COLO829 (cell line): ENCODE measurements at places on chromosomes 12 and 14.

GRCh38 chr14:93619176-93619793 lies 169.0 kb downstream of the PRIMA1 start:
- peak; percentile 31 for DNase-seq

- no peak for DNase-seq
These were observed 112.3 kb upstream of the DNM1L start for GRCh38 chr12:32566663-32567295.

GRCh38 chr14:24108336-24108874 lies 6.2 kb upstream of the DCAF11 start:
- DNase-seq = no peak

- DNase-seq = no peak
These were observed 35.4 kb downstream of the TAOK3 start for GRCh38 chr12:118337194-118337838.

- DNase-seq = no peak
These were observed 387.0 kb upstream of the FLRT2 start for GRCh38 chr14:85142982-85143381.

DNA sequence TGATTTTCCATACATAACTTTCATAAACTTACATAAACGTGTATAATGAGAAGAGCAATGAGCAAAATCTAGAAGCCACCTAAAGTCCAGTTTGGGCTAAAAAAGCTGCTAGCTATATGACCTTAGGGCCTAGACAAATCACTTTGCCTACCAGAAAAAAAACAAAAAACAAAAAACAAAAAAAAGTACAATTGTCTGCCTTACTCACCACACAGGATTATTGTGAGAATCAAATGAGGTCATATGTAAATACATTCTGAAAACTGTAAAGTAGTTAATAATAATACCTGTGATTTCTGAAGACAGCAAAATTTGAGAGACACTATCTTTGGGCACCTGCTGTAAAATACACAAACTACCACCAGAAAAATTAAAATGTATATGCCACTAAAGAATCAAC lies 4.2 kb downstream of the ATP2B1 start:
- DNase-seq = no peak

DNA sequence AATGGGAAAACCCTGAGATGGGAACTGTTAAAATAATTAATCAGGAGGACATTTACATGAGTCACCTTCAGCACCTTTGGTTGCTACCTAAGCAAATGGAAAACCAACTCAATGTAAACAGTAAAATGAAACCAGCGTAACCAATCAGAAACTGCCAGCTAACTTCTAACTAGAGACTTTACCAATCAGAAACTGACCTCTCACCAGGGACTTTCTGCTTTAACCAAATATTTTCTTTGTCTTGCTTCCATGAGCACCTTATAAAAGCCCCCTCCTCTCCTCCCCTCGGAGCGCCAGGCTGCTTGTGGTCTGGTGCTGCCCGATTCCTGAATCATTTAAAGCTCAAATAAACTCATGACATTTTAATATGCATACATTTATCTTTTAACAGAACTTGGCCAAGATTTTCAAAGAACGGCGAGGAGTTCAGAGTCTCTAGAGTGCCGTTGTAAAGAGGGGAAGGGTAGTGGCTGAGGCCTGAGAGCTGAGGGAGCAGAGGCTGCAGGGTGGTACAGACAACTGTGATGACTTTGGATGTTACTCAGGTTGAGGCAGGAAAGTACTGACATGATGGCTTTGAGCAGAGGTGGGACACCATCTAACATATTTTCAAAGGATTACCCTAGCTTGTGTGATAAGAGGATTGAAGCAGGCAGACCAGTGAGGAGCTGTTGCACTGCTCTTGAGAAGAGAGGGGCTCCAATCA lies 183.6 kb downstream of the CRADD start:
- DNase-seq = no peak

- DNase-seq = peak; percentile 64
These were observed 79.6 kb downstream of the EXOC5 start for GRCh38 chr14:57189070-57189469.

DNA sequence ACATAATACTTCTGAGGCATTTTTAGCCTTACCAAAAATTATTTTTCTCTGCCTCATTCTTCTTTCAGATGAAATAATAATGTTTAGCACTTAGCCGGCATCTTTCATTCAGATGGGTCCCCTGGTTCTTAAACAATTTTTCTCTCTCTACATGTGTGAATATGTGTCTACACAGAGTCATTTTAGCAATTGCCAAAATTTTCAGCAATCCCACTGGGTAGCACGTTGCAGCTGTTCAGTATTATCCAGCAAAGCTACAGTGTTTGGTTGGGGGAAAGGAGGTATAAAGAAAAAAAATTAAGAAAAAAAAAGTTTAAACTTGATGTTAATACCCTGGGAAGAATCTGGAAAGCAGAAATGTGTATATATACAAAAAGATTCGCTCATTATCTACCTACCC lies 160.5 kb upstream of the TRHDE start:
- DNase-seq = no peak

DNA sequence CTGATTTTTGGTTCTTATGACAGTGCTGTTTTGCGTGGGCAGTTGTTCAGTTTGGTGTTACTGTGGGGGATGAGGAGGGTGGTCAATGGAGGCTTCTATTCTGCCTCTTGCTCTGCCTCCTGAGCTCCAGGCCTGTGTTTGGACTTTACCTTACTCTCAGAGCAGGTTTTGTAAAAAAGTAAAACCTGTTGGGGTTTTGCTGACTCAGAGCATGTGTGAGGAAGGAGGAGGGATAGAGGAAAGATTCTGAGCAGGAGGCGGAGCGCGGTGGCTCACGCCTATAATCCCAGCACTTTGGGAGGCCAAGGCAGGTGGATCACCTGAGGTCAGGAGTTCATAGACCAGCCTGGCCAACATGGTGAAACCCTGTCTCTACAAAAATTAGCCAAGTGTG lies 6.7 kb downstream of the A2ML1 start:
- DNase-seq = no peak

DNA sequence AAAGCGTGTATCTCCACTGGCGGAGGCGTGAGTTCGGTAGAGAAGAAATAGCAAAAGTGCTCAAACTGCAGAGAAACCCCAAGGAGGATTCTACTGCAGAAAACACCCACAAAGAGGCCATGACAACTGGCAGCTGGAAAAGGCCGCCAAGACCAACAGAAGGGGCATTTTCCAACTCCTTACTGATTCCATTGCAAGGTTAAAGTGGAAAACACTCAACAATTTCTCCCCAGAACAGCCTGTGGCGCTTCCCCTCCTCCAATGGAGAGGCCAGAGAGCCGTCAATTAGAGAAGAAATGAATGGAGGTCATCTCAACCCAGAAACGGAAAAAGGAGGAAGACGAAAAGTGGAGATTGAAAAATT lies 618 bp upstream of the ANKRD52 start:
- DNase-seq = no peak

GRCh38 chr12:7758766-7759140 lies 6.3 kb upstream of the NANOGNB start:
- no peak for DNase-seq

- DNase-seq = no peak
These were observed 60.3 kb downstream of the ATP2B1 start for GRCh38 chr12:89648211-89648930.

- no peak for DNase-seq
These were observed 15.3 kb upstream of the DGLUCY start for GRCh38 chr14:91098591-91098990.

DNA sequence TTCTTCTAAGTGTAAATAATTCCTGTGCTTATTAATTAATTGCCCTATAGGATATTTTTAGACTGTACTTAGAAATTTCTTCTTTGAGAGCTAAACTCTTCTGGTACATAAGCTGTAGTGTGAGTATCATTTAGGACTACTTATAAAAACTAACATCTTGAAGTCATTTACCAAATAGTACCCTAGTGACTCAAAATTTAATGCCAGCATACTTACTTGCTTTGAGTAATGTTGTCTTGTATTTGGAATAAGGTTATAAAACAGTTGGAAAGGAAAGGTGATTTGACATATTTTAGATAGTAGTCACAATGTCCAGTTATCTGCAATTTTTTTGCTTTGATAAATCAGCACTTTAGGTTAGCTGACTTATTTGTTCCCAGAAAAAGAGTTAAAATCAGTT lies 39.1 kb downstream of the SPATA7 start:
- DNase-seq = no peak

GRCh38 chr12:2649201-2650030 lies 145.4 kb upstream of the FKBP4 start:
- DNase-seq = no peak

GRCh38 chr14:67423424-67423823 lies 11.5 kb upstream of the PLEK2 start:
- no peak for DNase-seq

- no peak for DNase-seq
These were observed 27.2 kb upstream of the AP4S1 start for GRCh38 chr14:30998100-30998706.

DNA sequence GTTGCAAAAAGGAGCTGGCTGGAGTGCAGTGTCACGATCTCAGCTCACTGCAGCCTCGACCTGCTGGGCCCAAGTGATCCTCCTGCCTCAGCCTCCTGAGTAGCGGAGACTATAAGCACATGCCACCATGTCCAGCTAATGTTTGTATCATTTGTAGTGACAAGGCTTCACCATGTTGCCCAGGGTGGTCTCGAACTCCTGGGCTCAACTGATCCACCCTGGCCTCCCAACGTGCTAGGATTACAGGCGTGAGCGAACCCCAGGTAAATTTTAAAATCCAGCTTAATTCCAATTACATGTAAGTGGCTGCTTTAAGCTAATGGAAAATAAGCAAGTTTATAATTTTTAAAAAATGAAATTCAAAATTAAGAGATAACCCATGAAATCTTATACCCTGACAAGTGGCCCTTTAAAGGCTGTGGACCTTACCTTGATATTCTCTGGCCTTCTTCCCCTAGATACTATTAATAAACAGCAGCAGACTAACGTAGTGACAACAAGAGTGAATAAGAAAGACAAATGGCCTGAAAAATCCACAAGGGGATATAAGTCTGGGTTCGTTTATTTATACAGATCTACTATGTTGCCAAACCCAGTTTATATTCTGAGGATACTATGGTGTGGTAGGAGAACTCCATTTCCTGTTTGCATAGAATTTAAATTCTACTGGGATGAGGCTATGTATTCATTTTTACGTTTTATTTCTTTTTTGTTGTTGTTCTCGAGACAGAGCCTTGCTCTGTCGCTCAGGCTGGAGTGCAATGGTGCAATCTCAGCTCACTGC lies 25.6 kb upstream of the SLC2A3 start:
- no peak for DNase-seq

DNA sequence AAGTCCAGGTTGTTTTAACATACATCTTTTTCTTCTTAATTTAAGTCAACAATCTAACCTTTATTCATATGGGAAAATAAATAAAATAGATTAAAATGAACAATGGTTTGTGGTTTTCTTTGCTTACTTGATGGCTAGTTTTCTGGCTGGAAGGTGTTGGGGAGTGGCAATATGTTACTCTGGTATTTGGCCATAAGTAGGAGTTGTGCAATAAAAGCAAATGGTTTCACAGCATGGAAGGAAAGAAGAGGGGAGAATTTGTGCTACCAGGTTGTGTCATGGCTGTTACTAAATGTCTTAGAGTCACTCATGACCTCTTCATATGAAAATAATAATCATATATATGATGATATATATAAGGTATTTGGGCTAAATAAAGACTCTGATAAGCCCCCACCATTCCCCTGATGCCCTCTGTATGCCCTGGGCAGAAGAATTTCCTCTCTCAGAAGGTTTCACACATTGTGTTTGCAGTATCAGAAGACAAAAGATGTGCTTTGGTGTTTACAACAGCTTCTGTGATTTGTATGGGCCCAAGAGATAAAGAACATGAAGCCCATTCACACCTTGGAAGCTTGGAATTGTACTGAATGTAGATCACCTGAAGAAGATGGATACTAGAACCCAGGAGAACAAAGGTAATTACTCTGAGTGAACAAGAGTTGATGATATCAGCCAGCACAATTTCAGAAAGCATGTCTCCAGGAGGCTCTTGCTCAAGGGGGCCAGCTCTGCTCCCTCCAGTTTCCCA lies 160.9 kb downstream of the ALG10B start:
- no peak for DNase-seq

- DNase-seq = no peak
These were observed 34.0 kb upstream of the C2CD5 start for GRCh38 chr12:22578328-22578727.

DNA sequence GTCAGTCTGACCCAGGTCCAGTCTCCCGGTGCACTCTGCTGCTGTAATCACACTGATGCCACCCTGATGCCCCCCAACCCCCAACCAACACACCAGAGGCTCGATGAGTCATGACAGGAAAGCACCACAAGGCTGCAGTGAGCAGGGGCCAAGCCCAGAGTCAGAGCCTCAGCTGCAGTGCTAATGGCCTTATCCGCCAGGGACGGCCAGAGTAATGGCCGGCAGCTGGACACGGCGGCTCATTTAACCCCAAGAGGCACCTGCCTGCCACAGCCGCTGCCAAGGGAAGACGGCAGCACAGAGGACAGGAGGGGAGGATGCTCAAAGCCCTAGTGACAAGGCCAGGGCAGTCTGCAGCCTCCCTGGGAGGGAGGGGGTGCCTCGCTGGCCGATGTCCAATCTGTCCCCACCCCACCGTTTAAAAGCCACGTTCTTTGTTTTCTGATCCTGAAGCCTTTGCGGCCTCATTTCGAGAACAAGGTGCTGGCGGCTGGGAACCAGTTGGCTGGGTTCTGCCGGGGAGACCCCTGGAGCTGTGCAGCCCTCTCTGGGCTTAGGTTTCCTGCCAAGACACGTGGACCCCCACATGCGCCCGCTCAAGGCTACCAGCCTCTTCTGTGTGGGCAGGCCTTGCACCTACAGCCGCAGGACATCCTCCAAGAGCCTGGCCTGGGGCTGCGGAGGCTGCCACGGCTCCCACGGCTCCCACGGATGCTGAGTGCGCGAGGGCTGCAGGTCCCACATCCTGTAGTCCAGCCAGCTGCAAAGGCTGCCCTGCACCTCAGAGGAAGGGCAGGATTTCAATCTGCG lies 13.1 kb downstream of the CCDC85C start:
- DNase-seq = peak; percentile 33

DNA sequence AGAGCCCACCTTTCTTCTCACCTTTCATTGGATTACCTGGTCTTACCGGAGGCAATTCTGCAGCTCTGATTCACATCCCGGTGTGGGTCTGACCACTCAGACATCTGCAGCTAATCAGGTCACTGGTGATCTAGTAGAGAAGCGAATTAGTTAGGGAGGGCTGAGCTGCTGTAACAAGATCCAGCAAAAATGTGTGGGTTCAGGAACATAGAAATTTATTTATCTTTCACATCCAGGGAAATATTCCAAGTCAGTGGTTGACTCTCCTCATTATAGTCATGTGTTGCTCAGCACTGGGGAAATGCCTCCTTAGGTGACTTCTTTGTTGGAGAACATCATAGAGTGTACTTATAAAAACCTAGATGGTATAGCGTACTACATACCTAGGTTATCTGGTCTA lies 218.7 kb upstream of the PELI2 start:
- DNase-seq = no peak

DNA sequence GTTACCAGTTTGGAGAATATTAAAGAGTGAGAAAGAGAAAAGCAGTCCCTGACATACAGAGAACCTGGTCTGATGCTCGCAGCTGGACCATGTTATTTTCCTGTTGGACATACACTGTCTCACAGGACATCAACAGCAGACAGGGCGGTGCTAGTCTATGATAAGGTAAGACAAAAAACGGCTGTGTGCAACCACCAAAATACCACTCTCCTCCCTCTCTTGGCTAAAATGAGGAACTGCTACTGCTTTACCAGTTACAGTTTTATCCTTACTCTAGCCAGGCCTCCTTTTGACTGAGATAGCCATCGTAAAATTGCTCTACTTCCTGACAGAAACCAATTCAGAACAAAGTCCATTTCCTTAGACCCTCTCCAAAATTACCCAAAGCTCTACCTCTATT lies 47.0 kb upstream of the ERGIC2 start:
- DNase-seq = no peak
